Lower lobe of right lung (tissue), 2 donors: ENCODE measurements at places on chromosomes 13 and 19. TPM values are rescaled to one million over a fixed set of nuclear protein-coding genes. Genes with fewer than 3 reads are reported as not detected.

DNA sequence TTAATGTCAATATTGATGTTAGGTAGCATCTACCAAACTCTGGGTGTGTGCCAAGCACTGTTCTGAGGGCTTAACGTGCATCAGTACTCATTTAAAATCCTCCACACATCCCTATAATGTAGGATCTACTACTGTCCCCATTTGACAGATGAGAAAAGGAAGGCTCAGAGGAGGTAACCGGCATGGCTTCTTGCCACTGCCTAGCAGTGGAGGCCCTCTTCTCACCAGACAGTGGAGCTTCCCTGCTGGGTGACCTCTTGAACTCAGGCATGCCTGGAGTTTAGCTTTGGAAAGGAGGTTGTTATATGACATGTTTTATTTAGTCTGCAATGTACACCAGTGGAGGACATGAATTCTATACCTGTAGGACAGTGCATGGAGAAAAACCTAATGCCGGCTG is 2.1 kb downstream of the SPATA13 start:
- no peak for DNase-seq

Gene NCAN
- not detected for total RNA-seq

- DNase-seq: no peak
These were observed 195.5 kb downstream of the SLITRK6 start for GRCh38 chr13:85603735-85604134.

DNA sequence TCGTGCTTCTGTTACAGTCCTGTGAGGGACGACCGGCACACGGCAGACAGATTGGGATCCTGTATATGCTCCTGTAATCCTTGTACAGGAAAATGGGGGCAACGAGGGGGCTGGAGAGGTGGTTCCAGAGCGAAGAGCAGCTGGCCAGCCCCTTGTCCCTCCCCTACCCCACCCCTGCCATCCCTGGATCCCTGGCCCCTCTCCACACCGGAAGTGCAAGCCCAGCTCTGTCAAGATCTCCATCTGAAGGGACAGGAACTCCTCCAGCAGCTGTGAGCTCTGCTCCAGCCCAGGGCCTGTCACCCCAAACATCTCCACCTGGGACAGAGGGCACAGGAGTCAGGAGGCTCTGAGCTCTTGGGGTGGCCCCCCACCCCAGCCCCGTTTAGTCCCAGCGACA is 5.5 kb upstream of the CCER2 start:
- DNase-seq: no peak

DNA sequence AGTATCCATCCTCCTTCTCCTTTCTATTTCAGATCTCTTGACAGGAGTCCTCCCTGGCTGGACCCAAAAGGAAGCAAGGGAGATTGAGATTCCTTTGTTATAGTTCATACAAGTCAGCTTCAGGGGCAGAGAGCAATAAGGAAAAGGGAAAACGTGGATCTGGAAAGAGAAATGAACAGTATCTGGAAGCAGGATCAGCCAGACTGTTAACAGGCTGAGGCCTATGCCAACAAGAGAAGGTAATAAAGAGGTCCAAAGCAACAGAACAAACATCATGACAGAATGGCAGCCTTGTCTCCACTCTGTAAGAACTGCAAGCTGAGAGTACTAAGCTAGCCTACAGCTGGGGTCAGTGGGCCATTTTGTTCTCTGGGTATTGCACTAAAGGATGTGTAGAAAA is 64.5 kb downstream of the RAP2A start:
- no peak for DNase-seq

DNA sequence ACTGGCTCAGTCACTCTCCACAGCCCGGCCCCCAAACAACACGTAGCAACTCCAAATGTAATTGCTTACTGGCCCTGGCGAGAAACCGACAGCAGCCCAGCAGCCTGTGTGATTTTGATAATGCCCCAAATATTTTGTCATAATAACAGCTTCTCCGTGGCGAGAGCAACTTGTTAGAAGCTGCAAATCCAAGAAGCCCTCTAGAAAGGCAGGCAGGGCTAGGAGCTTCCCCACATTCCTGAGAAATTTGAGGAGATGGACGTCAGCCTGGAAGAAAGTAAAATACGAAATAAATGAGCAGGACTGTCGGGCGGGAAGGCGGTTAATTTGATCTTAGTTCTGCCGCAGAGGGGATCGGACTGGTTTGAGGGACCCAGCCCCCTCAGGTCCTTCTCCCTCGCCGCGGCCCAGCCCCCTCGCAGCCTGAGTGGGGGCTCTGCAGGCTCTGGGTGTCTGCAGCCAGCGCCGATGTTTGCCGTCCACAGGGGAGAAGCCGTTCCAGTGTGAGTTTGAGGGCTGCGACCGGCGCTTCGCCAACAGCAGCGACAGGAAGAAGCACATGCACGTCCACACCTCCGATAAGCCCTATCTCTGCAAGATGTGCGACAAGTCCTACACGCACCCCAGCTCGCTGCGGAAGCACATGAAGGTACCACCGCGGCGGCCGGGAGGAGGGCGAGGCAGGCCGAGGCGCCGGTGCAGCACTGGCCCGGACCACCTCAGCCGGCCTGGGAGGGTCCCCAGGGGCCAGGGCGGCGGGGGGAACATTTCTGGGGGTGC is 3.1 kb downstream of the ZIC2 start:
- DNase-seq: no peak

Gene FXYD1
- total RNA-seq: 49.7 TPM

- no peak for DNase-seq
These were observed 3.0 kb downstream of the LTBP4 start for GRCh38 chr19:40604171-40604646.

Gene C19orf81
- total RNA-seq: 5.2 TPM

Gene SLAIN1
- total RNA-seq: 16.4 TPM

- DNase-seq: no peak
These were observed 27.1 kb upstream of the GAS6 start for GRCh38 chr13:113890774-113891480.

Gene AP2A1
- total RNA-seq: 67.6 TPM

Gene TMC4
- total RNA-seq: 57.6 TPM

DNA sequence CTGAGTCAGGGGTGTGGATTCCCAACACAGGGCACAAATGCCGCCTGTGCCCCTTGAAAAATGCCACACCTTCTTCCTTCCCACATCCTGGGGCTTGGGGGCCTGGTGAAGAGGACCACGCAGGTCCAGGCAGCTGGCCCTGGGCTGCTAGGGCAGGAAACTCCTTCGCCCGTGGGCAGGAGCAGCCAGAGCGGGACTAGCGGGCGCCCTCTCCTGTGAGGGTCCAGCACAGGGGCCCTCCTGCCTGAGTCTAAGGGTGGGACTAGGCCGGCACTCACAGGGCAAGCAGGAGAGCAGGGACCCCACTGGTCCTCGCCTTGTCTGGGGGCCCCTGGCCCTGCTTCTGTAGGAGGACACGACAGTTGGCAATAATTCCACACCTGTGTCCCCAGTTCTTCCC is 7.5 kb upstream of the CEBPA start:
- DNase-seq: no peak

DNA sequence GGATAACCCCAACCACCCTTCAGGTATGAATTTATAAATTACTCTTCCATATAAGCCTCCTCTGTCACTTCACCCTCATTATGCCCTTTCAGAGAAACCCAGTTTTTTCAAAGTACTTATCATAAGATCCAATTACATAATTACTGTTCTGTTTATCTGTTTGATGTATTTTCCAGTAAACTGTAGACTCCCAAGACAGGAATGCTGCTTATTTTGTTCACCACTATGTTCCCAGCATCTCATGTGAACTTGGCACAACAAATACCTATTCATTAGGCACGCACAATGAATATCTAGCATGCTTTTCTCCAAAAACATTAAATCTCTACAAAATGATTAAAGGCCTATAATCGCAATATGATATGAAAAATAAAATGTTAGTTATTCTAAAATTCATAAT is 13.2 kb downstream of the ENOX1 start:
- no peak for DNase-seq

Gene LYPD5
- total RNA-seq: 7.5 TPM

GRCh38 chr13:99027260-99027659 is 49.4 kb upstream of the DOCK9 start:
- DNase-seq: no peak

GRCh38 chr13:58946274-58946673 is 1217.5 kb downstream of the DIAPH3 start:
- no peak for DNase-seq

GRCh38 chr13:51745243-51745642 is 58.7 kb downstream of the DHRS12 start:
- DNase-seq: no peak

Gene NLRP7
- 0.15 TPM for total RNA-seq

DNA sequence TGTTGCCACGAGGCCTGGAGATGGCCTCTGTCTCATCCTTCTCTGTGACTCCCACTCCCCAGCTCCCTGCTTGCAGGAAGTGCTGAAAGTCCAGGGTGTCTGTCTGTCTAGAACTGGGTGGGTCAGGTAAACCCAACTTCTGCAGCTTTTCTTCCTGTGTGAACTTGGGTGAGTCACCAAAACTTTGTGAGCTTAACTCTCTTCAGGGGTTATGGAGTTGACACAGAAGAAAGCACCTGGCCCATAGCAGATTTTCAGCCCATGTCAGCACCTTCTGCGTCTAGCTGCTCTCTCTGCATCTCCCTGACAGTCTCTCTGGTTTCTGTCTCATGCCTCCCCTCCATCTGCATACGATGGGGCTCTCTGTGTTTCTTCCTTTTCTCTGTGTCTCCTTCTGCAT is 4.2 kb upstream of the CACNG7 start:
- DNase-seq: no peak

DNA sequence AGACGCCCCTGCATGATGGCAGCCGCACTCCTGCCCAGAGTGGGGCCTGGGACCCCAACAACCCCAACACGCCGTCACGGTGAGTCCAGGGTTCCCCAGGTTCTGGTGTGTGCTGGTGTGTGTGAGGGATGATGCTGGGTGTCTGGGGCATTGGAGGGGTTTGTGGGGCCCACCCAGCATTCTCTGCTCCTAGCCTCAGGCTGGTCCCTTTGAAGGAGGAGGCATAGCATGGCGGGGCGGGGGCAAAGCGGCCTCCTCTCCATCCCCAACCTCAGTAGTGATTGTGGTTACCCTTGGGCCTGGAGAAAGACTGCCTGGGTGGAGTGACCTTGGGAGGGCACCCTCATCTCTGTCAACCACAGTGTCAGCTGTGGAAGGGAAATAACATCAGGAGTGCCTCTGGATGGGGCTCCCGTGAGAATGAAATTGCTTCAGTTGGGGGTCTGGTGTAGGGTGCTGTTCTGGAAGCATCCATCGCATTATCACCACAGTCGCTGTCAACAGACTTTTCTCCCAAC is 7.1 kb upstream of the TIMM50 start:
- DNase-seq: no peak

Gene B3GNT8
- total RNA-seq: 22.5 TPM

Gene CPB2
- total RNA-seq: 33.5 TPM

DNA sequence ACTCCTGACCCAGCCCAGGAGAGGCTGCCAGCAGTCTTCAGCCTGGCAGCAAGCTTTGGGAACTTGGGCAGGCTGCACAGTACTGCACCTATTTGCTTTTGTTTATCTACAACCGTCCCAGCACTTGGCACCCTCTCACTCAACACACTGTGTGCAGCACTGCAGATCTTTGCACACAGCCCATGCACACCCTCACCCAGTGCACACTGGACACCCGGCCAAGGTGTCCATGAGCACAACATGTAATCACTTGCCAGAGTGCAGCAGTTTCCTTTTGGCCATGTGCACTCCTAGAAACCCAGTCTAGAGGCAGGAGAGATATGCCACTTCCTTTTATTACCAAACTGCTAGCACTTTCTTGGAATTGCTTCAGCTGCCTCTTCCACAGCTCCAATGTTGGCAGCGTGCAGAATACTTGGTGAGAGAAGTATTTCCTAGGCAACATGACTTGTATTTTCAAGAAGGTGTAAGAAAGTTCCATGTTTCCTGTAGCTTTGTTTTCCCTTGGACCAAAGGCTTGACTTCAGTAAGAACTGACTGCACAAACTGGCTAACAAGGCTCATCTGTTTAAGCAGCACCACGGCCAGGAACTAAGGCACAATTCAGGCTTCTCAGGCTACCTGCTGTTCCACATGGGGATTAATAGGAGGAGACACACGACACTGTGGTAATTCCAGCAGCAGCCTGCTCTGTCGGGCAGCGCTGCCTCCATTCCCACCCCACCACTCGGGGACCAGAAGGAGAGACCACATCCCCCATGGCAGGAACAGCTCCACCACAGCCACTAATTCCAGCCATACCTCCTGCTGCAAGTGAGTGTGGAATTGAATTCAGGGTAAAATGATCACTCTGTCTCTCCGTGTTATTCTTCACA is 15.3 kb downstream of the ATP7B start:
- DNase-seq: no peak

DNA sequence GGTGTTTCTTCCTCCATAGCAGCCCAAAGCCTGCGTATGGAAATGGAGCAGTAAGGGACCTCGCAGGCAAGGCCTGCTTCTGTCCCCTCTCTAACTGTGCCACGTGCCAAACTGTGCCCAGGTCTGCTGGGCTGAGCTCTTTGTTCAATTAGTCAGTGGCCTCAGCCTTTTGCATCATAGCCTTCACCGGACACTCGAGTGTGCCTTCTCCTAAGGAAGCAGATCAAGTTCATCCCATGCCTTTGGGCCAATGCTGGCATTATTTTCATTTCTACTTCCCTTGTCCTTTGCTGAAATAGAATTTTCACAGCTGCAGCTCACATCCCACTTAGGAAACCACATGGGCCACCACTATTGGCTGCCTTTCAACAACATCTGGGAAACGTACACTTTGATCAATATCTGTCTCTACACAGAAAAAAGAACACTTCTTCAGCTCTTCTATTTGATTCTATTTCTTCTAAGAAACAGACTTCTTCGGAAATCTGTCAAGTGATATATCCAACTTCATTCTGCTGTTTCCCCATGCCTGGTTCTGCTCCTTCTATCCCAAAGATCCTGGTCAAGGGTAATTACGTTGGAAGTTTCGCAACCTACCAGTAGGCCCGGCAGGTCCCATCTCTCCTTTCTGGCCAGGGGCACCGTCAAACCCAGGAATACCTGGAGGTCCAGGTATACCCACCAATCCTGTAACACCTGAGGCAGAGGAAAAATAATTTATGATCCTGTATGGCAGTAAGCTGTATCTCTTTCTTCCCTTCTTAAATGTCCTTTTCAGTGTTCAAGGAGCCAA is 143.9 kb downstream of the COL4A1 start:
- DNase-seq: no peak

Gene ZNF546
- total RNA-seq: 7.4 TPM

DNA sequence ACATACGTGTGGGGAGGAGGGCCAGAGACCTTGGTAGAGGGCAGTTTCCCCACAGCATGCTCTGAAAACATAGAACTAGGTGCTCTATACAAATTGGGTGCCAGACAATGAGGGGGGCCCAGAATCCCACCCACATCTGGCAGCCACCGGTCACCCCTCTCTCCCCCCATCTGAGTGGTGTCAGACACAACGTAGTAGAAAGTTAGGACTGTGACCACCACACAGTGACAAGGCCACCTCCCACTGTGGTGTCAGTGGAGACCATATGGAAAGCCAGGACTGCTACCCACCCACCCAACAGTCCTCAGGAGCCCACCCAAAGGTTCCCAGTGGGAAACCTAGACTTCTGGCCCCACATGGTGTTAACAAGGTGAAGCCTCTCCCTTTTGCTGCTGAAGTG is 2.1 kb upstream of the ATP4B start:
- no peak for DNase-seq

DNA sequence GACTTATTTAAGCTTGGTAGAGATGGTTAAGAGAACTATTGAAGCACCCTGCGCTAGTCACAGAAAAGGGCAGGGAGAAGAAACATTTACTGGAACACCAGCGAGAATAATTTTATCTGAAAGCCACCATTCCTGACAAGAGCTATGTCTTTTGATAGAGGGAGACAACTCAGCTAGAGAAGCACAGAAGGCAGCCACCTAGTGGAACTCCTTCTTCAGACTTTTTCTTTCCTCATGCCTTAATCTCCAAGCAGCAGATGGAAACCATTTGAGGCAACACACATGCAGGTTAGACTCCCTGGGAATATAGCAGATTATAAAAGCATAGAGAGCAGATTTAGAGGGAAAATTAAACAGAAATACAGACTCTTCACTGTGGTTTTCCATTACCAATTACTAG is 813.4 kb downstream of the SLITRK6 start:
- no peak for DNase-seq
